ENCODE measurements at places on chromosomes 2 and 18.

- no peak for DNase-seq
These were observed 37.8 kb downstream of the MYO7B start for GRCh38 chr2:127573298-127573697.

DNA sequence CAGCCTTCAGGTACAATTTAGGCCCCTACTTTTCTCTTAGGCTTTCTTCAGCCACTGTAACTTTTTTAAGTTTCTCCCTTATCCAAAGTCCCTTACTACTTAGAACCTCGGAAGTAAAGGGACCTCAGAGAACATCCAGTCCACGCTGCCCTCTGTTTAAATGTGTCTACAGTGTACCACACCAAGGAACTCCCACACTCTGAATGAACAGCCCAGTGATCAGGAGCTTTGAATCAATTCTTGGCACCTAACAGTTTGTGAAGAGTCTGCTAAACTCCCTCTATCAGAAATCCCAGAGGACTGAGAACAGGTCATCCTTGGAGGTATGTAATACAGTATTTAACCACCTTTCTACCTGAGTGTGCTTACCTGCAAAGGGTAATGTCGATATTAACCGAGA lies 11.6 kb upstream of the MALT1 start:
- no peak for DNase-seq

- no peak for DNase-seq
These were observed 76.0 kb downstream of the CD8B2 start for GRCh38 chr2:106563195-106563594.

- no peak for DNase-seq
These were observed 35.1 kb downstream of the EHD3 start for GRCh38 chr2:31269087-31269486.

- peak; percentile 60 for DNase-seq
These were observed 38.6 kb upstream of the NOTO start for GRCh38 chr2:73163483-73164367.

GRCh38 chr2:128432423-128432822 lies 113.8 kb upstream of the HS6ST1 start:
- no peak for DNase-seq
